Stimulated activated CD4-positive, alpha-beta T cell treated with anti-CD3 and anti-CD28 coated beads, TNF-alpha, amount 100 ng/mL, for 1 hour (primary cell): ENCODE measurements at places on chromosomes 7 and 10.

- DNase-seq, result no peak
Observed at GRCh38 chr7:39509912-39510311, 56.3 kb upstream of the YAE1 start.

DNA sequence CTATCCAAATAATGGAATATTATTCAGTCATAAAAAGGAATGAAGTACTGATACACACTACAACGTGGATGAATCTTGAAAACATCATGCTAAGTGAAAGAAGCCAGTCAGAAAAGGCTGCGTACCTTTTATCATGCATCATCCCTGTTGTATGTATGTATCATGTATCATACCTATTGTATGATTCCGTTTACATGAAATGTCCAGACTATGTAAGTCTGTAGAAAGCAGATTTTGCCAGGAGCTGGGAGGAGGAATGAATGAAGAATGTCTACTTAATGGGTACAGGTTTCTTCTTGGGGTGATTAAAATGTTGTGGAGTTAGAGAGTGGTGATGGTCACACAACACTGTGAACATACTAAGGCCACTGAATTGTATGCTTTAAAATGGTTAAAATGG lies 135.9 kb upstream of the KLF14 start:
- DNase-seq, result no peak

DNA sequence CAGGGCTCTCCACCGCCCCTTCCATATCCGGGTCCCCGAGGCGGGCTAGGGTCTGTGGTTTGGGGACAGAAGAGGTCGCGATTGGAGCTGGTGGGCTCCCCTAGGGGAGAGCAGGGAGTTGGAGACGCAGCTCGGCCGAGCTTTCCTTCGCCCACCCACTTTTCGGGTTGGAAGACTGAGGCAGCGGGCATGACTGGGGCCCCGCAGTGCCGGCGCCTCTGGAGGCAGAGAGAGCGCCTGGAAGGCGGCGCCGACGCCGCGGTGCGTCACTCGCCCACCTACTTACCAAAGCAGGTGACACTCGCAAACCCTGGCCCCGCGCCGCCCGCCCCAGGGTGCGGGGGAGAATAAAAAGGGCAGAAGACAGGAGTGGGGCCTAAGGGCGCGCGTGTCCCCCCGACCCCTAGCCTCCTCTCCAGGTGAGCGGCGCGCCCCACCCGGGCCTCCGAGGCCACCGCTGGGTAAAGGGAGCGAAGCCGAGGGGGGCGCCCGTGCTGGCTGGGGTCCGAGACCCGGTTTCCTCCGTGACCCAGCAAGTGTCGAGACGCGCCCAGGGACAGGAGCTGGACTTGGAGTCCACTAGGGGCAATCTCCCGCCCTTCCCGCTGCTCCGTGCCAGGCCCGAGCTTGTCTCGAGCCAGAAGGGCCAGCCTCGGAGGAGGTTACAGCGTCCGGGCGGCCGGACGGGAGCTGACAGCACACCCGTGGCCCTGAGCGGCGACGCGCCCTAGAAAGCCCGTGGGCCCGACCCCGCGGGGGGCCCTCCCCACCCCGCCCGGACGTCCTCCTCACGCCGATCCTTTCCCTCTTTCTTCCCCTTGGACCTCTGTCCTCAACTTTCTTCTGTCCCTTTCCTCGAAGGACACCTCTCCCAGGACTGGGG lies 34.4 kb upstream of the GRID1 start:
- no peak for DNase-seq

DNA sequence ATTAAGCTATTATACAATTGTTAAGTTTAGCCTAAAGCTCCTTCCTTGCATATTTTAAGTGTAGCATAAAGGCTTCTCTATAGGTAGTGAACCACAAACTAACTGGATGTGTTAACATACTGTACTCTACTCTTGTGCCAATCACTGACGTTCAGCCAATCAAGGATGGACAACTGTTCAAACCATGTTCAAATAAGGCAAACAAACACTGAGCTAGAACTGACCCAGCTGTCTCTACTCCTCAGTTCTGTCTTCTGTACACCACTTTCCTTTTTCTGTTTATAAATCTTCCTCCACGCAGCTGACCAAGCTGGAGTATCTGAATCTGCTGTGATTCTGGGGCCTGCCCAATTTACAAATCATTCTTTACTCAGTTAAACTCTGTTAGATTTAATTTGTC lies 188.7 kb upstream of the MBL2 start:
- DNase-seq, result no peak

- DNase-seq, result no peak
Observed at GRCh38 chr7:35003679-35004303, 33.5 kb downstream of the DPY19L1 start.

DNA sequence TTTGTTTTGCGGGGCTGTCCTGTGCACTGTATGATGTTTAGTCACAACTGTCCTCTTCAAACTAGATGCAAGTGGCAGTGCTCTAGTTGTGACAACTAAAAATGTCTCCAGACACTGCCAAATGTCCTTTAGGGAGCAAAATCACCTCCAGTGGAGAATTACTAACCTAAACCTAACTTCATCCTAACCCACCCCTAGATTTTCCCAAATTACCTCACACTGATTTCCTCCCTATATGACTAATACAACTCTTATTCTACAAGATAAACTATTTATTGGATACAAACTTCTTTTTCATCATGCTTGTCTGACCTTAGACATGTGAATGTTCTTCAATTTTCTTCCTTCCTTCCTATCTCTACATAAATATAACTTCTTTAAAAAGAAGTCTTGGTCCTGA lies 26.4 kb downstream of the PNPLA8 start:
- DNase-seq, result no peak

GRCh38 chr7:88015309-88015708 lies 81.3 kb downstream of the ADAM22 start:
- no peak for DNase-seq

DNA sequence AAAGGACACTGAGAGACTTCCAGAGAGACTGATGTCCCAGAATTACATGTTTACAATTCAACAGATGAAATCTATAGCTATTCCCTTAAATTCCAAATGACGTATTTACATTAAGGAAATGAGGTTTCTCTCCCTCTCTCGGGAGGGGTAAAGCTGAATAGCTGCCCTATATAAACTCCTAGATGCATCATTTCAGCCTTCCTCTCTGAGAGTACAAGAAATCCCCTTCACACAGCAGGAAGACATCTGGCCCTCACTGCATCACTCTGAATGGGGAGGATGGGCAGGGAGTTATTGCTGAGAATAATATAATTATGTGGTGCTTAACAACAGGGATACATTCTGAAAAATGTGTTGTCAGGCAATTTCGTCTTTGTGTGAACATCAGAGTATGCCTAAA lies 11.0 kb downstream of the POT1 start:
- DNase-seq, result no peak

GRCh38 chr7:120160166-120160565 lies 112.8 kb upstream of the KCND2 start:
- DNase-seq, result no peak

GRCh38 chr7:359766-360361 lies 69.9 kb downstream of the FOXL3 start:
- no peak for DNase-seq

DNA sequence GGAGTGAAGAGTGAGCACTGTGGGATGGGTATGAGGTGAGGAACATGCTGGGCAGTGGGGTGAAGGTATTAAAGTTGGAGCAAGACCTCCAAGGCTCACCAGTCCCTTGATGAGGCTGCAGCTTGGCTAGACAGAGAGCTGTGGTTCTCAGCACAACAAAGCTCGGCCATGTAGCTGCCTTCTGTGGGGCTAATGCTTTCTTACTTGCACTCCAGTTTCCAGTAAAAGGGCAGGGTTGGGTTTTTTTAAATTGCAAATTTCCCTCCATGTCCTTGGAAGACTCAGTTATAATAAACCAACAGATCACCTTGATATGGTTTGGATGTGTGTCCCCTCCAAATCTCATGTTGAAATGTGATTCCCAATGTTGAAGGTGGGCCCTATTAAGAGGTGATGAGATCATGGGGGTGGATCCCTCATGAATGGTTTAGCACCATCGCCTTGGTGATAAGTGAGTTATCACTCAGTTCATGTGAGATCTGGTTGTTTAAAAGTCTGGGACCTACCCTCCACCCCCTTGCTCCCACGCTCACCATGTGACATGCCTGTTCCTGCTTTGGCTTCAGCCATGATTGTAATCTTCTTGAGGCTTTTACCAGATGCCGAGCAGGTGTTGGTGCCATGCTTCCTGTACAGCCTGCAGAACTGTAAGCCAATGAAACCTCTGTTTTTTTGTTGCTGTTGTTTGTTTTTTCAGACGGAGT lies 55.9 kb downstream of the ATXN7L1 start:
- no peak for DNase-seq

DNA sequence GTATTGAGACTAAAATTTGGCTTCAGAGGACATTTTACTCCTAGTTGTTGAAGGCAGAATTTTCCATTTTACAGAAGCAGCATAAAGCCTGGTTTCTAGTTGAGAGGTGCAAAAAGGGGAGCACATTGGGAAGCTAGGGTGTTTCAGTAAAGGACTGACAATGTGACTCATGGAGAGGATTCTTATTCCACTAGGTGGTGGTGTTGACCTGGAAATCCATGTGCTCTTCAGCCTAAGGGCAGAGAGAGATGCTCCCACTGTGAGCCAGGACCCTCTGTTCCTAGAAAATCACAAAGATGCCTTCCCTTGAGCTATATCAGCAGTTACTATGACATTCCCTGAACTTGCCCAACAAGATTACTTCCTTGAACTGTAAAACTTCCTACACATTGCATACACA lies 687.8 kb downstream of the IPMK start:
- DNase-seq, result no peak

DNA sequence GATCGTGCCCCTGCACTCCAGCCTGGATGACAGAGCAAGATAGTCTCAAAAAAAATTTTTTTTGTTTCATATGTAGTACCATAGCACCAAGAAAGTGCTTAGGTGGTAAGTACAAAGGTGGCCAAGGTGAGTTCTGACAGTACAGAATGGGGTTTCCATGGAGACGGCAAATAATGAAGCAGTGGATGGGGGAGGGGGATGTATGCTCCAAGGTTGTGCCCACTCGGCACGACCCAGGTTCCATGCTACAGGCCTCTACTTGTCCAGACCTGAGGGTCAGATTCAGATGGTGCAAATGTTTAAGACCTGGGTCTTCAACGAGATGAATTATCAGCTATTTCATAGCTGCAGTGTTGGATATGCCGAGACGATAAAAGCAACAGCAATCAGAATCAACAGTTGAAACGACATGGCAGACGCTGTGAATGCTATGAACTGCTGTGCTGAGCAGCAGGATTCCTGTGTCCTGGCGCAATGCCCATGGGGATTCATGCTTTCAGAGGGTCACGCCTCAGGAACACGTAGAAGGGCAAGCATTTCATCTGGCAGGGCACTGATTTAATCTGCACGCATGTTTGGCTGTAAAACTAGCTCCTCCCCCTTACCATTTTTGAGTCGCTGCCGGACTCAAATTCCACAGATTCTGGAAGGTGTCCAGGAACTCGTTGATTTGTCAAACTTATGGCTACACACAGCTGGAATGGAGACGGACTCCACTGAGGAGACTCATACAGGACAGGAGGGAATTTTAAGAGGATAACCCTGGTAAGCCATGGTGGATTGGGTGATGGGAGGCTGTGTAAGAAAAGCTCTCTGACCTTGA lies 256.5 kb downstream of the FRMD4A start:
- no peak for DNase-seq

GRCh38 chr7:153886506-153887441 lies 165.4 kb upstream of the DPP6 start:
- DNase-seq, result no peak

DNA sequence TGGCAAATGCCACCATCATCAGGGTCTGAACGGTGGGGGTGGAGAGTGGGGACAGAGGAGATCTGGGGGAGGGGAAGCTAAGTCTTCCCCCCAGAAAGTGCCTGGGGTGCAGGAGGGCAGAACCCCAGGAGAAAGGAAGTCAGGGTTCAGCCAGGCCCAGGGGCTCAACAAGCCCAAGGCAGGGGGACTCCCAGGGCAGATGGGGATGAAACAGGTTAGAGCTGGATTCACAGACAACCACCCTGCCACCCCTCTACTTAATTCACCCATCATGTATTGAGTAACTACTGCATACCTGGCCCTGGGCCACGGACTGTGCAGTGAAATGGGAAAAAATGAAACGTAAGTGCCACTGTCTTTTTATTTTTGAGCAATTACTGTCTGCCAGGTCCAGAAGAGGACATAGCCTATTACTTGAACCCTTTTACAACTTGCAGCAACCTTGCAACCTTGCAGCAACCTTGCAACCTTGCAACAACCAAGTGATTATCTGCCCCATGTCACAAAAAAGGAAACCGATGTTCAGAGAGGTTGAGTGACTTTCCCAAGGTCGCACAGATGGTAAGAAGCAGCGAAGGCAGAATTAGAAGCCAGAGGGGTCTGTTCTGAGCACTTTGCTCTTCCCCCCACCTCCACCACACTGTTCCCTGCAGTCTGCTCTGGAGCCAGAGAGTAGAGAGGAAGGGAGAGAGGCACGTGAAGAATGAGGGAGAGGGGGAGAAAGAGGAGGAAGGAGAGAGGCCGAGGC lies 4.8 kb downstream of the ELN start:
- DNase-seq, result no peak

DNA sequence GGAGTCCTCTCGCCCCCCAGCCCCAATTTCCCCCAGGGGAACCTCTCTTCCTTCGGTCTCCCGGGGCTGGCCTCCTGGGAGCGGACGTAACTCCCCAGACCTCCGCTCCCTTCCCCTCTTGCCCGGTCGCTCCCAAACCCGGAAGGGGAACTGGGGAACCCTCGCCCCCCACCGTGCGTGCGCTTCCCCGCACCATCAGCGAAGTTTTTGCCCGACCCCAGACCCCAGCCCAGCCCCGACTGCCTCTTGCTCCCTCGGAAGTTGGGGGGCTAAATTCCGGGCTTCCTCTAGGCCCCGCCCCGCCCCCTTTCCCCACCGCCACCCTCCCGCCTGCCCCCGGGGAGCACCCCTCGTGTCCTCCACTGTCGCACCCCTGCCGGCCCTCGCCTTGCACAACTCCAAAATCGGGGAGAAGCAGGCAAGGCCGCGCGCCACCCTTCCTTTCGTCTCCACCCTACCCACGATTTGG lies 436 bp downstream of the GNB2 start:
- DNase-seq, result no peak

- no peak for DNase-seq
Observed at GRCh38 chr7:106679153-106679931, 18.4 kb upstream of the CCDC71L start.

DNA sequence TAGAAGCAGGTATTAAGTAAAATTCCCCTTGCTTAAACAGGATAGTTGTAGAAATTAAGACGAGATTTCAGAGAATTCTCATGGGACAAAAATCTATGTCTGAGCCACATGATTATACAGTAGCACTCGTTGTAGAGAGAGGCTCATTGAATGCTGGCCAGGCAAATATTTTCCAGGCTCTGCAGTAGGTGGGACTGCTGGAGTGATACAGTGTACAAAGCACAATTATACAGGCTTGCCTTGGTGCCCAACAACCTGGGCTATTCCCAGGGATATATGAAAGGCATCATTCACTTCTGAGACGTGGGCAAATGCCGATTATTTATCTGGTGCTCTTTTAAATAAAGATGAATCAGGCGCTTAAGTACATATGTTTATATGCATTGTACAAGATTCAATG lies 380.6 kb downstream of the PHTF2 start:
- DNase-seq, result no peak
